ENCODE measurements at places on chromosomes 11 and 22. TPM values are rescaled to one million over a fixed set of nuclear protein-coding genes. Genes with fewer than 3 reads are reported as not detected.

Gene TRIM51
- not detected for polyA plus RNA-seq

Gene TPBGL
- polyA plus RNA-seq: 0.17 TPM

DNA sequence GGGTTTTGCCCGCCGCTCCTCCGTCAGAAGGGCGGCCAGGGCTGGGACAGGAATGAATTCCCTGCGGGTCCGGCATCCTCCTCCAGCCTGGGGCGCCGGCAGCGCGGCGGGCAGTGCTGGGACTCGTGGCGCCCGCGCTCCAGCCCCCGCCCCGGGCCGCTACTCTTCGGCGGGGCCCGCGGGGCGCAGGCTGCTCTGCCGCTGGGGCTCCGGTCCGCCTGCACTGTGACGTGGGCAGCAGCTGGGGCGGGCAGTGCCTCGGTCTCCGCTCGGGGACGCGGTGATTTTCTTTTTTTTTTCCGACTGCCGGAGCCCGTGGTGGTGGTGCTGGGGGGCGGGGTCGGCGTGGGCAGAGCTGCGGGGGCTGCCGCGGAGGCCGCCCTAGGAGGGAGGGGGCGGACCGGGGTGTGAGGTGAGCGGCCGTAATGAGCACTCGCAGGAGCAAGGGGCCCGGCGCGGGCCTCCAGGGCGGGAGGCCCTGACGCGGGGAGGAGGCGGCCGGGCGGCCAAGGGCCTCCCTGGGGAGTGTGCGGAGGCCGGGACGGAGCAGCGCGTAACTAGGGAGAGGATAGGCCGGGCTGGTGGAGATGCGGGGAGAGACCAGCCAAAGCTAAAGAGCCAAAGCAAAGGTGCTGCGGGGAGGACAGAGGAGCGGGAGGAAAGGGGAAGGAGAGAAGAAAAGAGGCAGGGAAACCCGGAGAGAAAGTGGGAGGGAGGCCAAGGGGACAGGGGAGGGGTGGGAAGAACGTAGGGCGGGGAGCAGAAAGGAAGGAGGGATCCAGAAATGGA is 73.3 kb upstream of the ZBED5 start:
- DNase-seq: peak; percentile 72

- no peak for DNase-seq
Observed at GRCh38 chr11:2421996-2422395, 21.4 kb downstream of the TSSC4 start.

DNA sequence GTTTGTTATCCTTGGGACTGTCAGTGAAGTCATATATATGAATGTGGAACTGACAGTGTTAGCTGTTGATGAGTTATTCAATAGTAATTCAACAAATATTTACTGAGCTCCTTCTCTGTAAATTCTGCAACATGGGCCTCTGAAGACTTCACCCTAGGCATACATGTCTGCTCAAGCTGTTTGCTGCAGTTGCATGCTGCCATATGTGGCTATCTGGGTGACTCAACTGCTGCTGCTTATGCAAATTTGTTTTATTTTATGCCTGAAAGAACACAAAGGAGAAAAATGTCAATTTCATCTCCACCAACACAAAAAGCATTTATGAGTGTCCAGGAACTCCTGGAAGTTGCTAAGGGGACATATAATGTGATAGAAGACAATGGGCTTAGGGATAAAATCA is 417.6 kb downstream of the AASDHPPT start:
- no peak for DNase-seq

- no peak for DNase-seq
Observed at GRCh38 chr11:74011360-74012073, 2.6 kb upstream of the UCP3 start.

GRCh38 chr11:115743719-115744118 is 239.5 kb upstream of the CADM1 start:
- no peak for DNase-seq

DNA sequence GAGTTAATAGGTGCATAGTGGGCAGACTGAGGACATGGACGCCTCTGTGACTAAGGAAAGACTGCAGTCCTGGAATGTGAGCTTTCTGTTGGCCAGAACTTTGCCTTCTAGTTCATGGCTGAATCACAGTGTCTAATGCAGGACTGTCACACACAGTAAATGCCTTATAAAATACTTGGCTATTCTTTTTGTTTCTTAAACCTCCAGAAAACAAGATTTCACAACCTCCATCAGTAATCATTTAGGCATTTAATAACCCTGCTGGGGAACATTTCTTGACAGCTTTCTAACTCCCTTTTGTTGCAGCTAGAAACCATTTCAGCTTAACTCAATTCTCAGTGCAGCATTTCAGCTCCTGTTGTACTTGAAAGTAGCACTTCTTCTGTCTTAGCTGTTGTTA is 335.8 kb upstream of the DDI1 start:
- DNase-seq: no peak

DNA sequence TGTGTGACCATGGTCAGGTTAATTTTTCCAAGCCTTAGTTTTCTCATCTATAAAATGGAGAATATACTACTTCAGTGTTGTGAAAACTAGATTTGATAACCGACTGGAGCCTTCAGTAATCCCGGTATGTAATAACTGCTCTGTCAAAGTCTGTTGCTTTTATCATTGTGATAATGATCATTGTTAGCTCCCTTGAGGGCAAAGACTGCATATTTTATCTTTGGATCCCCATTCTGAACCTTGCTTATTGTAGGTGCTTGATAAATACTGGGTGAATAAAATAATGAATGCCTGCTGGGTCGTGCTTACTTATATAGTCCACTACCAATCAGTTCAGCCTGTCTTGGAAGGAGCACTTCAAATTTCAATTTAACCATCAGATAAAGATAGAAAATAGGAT is 105.3 kb downstream of the ARFGAP2 start:
- DNase-seq: no peak

DNA sequence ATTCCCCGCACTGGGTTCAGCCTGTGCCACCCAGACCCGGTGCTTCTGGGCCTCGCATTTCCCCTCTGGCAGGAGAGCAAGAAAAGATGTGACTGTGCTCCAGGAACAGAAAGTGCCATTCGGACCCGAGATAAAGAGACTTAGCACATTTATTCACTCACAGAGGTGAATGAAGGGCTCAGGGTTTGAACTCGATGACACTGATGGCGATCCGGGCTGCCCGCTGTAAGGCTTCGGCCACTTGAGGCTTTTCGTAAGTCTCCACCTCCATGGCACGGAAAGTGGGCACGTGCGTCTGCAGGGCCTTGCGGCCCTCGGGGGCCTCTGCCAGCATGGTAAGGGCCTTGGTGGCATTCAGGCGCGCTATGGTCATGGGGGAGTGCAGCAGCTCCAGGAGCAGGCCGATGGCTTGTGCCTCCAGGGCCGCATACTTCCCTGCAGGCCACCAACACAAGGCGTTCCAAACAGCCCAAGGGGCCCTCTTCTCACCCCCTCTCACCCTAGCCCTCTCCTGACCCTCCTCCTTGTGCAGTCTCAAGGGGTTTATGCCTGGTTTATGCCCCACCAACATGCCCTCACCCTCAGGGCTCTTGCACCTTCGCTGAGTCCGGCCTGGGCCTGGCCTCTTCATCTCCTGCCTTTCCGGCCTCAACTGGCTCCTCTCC is 10.9 kb upstream of the GNAZ start:
- DNase-seq: no peak

- no peak for DNase-seq
Observed at GRCh38 chr11:104964247-104964646, 4.1 kb downstream of the CASP4 start.

Measured in left kidney (tissue), 8 donors.